ENCODE measurements at places on chromosomes 6 and 20. TPM values are rescaled to one million over a fixed set of nuclear protein-coding genes. Genes with fewer than 3 reads are reported as not detected.

Gene PHACTR3
- not detected for total RNA-seq

DNA sequence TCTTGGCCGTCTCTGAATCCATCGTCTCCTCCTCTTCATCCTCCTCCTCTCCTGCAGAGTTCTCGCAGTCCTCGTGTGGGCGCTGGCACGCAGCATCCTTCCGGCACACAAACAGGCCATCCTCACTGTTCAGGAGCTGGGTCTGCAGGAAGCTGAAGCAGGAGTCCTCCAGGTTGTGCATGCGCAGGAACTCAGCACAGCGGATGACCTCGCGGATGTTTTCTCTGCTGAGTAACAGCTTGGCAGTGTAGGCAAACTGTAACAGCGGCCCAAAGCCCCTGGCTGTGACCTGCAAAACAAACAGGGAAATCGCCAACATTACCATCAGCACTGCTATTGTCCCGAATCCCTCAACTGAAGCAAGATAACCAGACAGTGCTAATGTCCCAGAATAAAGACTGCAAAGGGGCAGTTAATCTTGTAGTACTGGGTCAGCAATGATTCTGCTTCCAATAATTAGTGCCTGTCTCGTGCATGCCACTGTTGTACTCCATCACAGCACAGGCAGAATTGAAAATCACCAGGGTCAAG lies 57.4 kb downstream of the GJA10 start:
- DNase-seq: no peak

DNA sequence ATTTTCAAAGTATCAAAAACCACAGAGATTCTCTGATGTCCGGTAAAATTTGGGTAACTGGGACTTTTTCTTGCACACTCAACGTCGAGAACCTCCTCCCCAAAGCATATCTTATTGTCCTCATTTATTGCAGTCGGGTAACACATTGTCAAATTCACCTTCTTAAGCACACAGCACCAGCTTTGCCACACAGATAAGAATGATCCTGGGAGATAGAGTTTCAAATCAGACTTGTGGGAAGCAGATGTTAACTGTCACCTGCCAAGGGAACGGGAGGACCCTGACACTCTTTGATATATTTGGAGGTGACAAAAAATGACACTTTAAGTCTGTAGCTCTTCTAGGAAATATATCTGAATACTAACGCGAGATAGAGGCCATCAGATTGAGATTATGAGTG lies 282.1 kb upstream of the BMP2 start:
- no peak for DNase-seq

DNA sequence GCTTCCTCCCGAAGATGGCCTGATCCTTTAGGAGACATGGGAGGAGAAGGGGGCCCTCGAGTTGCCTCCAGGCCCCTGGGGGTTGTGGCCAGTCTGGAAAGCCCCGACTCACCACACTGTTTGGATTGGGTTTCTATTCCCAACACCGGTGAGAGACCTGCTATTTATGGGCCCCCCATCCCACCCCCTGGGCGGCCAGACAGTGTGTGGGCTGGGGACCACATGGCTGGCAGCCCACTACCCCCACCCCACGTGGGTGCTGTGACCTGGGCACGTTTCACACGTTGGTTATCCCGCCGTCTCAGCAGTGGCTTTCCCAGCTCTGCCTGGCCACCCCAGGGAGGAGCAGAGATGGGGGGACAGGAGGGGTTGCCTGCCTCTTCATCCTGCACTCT lies 116.1 kb downstream of the VEGFA start:
- no peak for DNase-seq

DNA sequence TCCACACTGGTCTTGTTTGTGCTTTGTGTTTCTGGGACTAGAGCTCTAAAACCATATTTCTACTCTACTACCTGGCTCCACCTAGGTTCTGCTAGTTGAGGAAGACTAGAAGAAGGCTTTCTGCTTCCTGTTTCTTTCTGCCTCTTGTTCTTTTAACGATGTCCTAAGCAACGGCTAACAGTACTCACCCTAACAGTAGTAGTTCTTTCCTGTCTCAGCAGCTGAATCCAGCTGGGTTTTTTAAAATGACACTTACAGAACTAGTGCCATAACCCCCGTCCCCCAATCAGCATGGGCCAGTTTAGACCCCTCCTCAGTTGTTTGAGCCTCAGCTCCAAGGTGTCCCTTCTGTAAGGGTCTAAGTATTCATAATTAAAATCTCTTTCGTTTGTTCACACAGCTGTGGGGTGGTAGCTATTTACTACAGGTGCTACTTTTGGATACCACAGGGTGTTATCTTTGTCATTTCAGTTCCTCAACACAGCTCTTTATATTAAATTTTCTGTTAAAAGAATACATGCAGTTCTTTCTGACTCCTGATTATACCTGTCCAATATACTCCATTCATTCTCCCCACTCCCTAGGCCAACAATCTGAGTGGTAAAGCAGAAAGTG lies 790.2 kb downstream of the DHX35 start:
- DNase-seq: no peak

Gene IBTK
- 30.7 TPM for total RNA-seq

- no peak for DNase-seq
Measured at GRCh38 chr20:38685853-38686473, 38.3 kb upstream of the SLC32A1 start.

GRCh38 chr6:117072134-117072533 lies 193.2 kb upstream of the VGLL2 start:
- no peak for DNase-seq

GRCh38 chr20:18284805-18285533 lies 3.4 kb upstream of the ZNF133 start:
- DNase-seq: no peak

- no peak for DNase-seq
Measured at GRCh38 chr6:33298773-33299236, at the start of gene RGL2. TSS of gene RGL2 (minus strand) at chr6:33298942. CDS start at chr6:33298610, 332 bp downstream.

Gene SPO11
- total RNA-seq: not detected

Gene RSPO4
- total RNA-seq: not detected

DNA sequence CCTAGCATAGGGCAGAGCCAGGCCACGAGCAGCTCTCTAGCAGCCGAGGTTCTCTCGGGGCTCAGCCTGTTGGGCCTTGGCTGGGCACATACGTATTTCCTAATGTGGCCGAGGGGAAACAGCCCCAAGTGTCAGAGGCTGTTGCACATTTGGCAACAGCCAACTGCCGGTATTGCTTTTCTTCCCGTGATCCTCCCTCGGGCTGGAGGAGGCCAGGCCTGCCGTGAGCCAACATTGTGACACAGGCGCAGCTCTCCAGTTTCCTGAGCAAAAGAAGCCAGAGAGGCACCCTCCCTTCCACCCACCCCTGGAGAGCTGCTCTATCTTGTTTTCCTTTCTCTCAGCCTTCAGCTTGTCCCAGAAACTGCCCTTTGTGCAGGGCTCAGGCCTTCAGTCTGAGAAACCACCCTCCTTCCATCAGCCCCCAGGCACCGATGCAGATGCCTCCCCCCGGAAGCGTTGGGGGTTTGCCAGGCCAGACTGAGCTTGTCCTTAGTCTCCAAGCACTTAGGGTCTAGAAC lies 5.1 kb upstream of the BPI start:
- no peak for DNase-seq

GRCh38 chr6:113202852-113203714 lies 654.1 kb upstream of the MARCKS start:
- no peak for DNase-seq

Data from chondrocyte (in vitro differentiated cells).